Right lung (tissue), 10 donors: ENCODE measurements at places on chromosomes 6 and 20. TPM values are rescaled to one million over a fixed set of nuclear protein-coding genes. Genes with fewer than 3 reads are reported as not detected.

DNA sequence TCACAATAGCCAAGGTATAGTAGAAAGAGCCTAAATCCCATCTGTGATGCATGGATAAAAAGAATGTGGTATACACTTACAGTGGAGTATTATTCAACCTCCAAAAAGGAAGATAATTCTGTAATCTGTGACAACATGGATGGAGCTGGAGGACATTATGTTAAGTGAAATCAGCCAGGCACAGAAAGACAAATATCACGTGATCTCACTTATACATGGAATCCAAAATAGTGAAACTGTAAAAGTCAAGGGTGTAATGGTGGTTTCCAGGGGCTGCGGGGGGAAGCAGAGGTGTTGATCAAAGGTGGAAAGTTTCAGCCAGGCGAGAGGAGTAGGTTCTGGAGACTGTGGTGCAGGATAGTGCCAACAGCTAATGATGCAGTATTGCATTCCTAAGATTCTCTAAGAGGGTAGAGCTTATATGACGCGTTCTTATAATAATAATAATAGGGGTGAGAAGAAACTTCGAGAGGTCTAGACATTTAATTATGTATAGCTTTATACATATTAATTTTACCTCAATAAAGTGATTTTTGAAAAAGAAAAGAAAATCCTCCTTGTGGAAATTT lies 246.1 kb downstream of the FOXA2 start:
- DNase-seq = no peak

DNA sequence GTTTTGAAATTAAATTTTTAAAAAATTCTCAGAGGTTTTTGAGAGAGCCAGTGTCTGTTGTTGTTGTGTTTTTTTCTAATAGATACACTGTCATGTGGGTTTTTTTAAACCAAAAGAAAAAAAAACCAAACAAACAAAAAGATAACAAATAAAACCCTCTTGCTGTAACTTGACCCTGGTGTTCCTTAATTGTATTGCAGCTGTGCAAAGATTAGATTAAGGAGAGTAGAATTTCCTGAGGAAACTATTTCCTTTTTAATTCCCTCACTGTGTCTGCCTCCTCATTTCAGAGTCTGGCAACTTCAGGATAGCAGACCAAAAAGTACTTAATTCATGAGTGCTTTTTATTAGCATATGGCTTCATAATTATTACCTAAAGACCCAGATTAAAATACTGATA lies 281.9 kb downstream of the EPM2A start:
- no peak for DNase-seq

DNA sequence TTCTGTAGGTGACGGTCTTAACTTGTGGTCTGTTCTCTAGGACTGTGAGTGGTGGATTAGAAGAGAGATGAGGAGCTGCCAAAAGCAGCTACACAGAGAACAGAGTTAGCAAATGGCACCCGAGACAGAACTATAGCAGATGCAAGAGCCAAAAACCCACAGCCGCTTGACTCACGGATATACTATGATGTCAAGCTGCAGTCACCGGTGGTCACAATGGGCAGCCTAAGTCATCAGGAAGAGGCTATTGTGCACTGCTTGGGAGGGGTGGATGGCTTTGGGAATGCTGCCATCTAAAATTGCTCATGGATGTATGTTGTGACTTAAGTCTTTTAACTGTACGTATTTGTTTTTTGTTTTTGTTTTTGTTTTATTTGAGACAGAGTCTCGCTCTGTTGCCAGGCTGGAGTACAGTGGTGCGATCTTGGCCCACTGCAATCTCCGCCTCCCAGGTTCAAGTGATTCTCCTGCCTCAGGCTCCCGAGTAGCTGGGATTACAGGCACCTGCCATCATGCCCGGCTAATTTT lies at the start of gene GTSF1L:
Gene GTSF1L, minus strand, starts transcription at position 192 of the 528 bp plus-strand sequence. CDS start 308 bp downstream, outside the sequence.
- no peak for DNase-seq

- DNase-seq = no peak
Observed at GRCh38 chr6:145427232-145427631, 308.1 kb downstream of the EPM2A start.

DNA sequence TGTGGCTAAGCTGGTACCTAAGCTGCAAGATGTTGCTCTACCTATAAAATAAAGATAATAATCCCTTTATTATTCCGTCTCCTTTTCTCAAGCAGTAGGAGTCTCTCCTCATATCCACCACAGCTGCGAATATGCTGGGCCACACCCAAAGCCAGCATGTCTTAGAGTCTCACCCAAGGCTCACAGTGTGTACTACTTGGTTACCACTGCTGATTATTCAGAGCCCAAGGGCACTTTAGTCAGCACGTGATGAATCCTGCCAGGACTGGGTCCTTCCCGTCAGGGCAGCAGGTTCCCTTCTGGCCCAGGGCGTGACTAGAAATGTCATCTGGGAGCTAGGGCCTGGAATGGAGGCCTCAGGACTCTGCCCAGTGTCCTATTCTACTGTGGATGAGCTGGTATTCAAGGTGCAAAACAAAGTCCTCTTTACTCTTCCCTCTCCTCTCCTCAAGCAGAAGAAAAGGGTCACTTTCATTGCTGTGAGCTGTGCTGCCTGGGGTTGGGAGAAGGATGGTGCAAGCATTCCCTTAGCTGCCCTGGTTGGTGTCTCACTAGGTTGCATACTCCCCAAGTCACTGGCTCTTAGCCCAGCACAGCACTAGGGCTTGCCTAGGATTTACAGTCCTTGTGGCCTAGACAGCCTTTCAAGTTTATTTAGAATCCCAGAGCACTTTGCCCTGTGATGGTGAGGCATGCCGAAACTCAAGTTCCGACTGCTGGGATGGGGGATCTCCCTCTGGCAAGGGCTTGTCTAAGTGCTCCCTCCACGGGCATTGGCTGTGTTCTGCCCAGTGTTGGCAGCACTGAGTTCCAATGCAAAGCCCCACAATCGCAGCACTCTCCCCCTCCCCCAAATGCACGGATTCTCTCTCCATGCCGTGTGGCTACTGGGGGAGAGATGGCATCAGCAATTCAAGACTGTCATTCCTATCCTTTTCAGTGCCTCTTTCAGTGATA lies 320.2 kb downstream of the BTBD9 start:
- DNase-seq = no peak

GRCh38 chr6:5006222-5006621 lies 2.4 kb upstream of the RPP40 start:
- no peak for DNase-seq

- no peak for DNase-seq
Observed at GRCh38 chr20:53735536-53736050, 142.0 kb upstream of the ZNF217 start.

GRCh38 chr6:14917109-14917910 lies 328.6 kb upstream of the JARID2 start:
- DNase-seq = no peak

- no peak for DNase-seq
Observed at GRCh38 chr6:32570363-32570905, 19.2 kb downstream of the HLA-DRB1 start.

- DNase-seq = no peak
Observed at GRCh38 chr6:109653264-109653663, 37.7 kb downstream of the AK9 start.

DNA sequence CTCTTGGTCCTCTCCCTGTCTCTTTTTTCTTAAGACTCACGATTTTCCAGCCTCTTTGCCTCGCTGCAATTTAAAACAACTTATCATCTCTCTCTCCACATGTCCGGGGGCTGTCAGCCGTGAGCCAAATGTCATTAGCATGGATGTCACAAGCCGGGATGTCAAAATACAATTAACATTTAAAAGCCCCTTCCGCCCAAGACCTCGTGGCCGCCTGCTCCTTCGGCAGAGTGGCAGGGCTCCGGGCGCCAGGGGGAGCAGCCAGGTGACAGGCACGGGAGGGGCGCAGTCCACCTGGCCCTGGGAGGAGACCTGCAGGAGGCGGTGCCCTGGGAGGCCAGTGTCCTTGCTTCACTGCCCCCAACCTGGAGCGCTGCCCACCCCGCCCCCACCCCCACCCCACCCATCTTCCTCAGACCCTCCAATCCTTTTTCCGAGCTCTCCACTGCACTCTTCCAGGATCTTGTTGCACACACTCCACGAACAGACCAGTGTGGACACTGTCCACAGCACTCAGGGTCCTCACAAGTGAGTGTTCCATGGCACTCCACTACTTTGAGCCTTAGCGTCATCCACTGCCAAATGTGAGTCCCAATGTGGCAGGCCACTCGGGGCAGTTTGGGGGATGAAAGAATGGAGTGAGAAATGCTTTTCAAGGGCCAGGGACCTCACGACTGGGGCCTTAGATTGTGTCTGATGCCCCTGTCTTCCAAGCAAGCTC lies 5.6 kb upstream of the GRM4 start:
- DNase-seq = no peak

DNA sequence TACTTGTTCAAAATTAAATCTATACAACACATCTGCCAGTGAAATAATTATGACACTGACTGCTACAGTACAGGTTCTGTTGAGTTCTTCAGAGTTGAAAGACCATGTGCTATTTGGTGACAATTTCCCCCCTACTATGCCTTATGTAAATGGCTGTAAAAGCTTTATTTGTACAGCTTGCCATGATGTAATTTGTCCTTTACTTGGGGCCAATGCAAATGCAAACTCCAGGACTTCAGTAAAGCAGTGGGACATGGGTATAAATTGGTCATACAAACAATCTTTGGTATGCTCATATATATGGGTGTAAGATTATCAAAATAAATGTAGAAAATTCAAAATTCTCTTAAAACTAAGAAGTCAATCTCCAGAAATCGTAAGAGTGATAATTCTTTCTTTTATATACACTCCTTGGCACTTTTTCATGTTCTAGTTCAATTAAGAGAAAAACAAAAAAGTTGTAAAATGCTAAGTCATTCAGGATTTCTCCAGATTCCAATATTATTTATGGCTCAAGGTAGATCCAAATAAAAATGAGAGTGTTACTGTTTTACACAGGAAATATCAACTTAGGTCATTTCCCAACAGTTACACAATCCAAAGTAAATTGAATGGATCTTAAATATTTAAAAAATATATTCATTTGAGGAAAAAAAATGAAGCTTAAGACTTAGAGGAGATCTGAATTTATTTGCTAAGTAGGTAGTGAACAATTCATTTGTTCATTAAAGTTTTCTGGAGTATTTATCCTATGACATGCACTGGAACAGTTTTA lies 1310.5 kb upstream of the CITED2 start:
- no peak for DNase-seq

DNA sequence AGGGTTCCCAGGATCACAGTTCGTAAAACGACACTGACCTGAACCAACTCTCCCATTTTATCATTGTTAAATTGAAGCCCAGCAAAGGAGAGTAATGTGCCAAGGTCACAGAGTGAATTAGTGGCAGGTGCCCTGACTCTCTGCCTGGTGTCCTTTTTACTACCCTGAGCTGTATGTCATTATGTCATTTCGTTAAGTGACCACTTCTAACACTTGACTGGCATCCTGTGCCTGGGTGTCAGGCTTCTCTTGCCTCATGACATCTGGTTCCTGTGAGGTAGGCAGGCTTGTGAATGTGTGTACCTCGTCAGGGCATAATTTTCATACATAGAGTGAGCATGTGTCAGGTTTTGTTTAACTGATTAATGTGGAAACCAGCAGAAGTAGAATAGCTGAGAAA lies 48.6 kb downstream of the RALY start:
- DNase-seq = no peak

GRCh38 chr6:30325873-30326525 lies 728 bp upstream of the TRIM39 start:
- DNase-seq = no peak

DNA sequence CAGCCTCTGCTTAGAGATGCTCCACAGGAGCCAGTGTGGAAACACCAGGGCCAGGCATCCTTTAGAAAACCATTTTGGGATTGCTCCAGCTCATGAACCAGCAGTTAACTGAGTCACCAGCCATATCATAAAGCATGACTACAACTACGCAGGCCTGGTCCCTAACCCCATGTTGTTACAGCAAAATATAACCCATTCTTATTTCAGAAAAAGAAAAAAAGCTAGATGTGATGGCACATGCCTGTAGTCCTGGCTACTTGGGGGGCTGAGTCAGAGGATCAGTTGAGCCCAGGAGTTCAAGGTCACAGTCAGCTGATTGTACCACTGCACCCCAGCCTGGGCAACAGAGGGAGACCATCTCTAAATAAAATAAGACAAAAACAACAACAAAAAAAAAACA lies 36.8 kb downstream of the C6orf15 start:
- DNase-seq = no peak

DNA sequence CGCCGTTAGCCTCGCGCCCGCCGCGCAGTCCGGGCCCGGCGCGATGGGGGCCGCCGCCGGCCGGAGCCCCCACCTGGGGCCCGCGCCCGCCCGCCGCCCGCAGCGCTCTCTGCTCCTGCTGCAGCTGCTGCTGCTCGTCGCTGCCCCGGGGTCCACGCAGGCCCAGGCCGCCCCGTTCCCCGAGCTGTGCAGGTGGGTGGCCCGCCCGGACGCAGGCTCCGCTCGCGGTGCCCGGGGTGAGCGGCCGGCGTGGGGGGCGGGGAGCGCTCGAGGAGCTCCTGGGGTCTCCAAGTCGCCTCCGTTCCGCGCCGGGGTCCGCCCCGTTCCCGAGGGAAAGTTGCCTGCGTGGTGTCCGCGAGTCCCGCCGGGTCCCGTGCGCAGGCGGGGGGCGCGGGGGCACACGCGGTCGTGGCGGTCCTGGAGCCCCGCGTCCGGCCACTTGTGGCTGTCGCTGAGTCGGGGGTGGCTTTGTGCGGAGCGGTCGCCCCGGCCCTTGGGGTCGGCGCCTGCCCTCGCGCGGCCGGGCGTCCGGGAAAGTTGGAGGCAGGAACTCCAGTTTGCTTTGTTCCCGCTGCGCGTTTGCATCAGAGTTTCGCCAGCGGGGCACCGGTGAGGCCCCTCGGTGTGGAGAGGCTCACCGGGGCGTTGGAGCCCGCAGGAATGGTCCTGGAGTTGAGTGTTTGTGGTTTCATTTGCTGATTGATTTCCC lies 476 bp downstream of the IGF2R start:
- DNase-seq = no peak

DNA sequence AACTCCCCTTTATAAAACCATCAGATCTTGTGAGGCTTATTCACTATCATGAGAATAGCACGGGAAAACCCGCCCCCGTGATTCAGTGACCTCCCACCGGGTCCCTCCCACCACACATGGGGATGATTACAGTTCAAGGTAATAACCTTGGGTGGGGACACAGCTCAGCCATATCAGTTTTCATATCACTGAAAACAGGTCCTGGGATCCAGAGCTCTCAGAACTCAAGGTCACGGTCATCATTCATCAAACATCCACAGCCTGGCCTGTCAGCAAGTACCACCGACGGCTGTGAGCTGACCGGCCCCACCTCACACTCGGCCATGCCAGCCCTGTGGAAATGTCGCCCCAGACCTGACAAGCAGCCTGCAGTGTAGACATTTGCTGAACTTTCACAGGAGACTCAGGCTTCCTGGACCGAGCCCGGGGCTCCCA lies 14.1 kb upstream of the FRMD1 start:
- no peak for DNase-seq

DNA sequence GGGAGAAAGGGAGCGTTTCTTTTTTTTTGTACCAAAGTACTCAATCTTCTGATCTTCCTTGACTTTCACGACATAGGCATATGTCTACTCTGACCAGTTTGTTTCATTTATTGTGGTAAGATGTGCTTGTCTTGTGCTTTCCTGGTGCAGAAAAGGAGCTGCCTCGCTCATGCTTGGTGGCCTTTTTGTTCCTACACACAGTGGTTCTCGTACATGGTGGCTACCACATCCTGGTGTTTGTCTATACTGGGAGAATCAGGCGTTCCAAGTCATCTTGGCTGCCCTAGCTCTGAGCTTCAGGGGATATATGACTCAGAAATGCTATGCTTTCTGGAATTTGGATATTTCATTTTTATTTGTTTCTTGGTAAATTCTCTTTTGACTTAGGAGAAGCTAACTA lies 31.8 kb downstream of the MYB start:
- DNase-seq = no peak

PTCRA gene
- 0.84 TPM for polyA plus RNA-seq

WFDC11 gene
- polyA plus RNA-seq = not detected

DDO gene
- 2.1 TPM for polyA plus RNA-seq

C6orf47 gene
- polyA plus RNA-seq = 16.6 TPM

LAMA2 gene
- 54.6 TPM for polyA plus RNA-seq

FKBP1A gene
- 492 TPM for polyA plus RNA-seq

SOX12 gene
- polyA plus RNA-seq = 30.8 TPM
